Fibroblast of the conjunctiva (primary cell): ENCODE measurements at places on chromosomes 6 and 20.

DNA sequence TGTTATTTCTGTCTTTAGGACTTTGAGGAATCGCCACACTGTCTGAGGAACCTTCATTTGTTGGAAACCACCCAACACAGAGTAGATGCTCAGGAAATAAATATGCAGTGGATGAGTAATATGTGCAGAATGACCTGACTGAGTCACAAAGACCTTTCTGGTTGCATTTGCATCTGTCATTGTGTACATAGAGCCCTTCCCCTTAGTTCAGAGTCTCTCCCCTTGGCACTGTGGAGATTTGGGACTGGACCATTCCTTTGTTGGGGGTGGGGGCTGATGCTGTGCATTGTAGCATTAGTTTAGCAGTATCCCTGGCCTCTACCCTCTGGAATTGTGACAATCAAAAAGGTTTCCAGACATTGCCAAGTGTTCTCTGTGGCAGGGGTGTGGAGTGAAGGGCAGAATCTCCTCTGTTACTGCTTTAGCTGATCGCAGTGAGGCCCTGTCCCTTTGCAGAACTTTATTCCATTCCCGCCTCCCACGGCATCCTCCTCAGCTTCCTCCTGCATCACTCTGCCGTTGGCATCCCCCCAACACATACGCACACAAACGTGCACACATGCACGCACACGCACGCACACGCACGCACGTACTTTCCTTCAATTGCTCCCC is 64.5 kb downstream of the EYA2 start:
- DNase-seq: peak; percentile 84

DNA sequence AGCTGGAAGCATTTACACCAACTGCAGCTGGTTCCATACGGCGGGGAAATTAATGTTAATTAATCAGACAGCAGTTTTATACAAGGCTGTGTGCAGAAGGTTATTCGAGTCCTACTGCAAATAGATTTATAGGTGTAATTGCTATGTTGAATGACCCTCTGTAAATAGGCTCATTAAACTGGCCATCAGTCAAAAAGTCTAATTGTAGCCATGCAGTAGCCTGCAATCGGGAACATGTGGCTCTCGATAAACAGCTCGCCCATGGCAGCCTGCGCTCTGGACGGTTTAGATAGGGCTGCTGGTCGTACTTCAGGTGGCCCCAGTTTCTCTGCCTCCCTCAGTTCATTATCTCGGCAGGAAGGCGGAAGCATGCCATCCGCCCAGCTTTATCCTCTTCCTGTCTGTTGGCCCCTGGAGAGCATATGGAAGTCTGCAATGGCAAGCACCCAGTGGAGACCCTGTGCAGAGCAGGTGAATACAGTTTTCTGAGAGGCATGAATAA is 143.2 kb downstream of the MBOAT1 start:
- DNase-seq: no peak

DNA sequence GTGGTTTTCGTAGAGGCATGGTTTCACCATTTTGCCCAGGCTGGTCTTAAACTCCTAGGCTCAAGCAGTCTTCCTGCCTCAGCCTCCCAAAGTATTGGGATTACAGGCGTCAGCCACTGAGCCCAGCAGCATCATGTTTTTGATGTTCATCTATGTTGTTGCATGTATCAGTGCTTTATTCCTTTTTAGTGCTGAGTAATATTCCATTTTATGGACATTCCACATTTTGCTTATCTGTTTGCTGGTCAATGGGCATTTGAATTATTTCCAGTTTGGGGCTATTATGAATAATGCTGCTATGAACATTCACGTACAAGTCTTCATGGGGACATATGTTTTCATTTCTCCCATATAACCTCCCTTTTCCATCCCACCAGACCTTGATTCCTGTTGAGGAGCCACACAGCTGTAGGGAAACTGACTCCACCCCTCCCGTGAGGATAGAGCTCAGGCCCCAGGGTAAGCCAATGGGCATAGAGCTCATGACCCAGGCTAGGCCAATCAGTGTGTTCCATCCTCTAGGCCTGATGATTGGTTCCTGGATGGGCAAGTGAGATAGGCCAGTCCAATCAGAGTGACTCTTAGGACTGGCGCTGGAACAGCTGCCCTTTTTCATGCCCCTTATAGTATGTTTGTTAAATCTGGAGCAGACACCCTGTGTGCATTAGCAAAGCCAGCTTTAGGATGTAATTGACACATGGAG is 49.5 kb downstream of the DLGAP4 start:
- no peak for DNase-seq

DNA sequence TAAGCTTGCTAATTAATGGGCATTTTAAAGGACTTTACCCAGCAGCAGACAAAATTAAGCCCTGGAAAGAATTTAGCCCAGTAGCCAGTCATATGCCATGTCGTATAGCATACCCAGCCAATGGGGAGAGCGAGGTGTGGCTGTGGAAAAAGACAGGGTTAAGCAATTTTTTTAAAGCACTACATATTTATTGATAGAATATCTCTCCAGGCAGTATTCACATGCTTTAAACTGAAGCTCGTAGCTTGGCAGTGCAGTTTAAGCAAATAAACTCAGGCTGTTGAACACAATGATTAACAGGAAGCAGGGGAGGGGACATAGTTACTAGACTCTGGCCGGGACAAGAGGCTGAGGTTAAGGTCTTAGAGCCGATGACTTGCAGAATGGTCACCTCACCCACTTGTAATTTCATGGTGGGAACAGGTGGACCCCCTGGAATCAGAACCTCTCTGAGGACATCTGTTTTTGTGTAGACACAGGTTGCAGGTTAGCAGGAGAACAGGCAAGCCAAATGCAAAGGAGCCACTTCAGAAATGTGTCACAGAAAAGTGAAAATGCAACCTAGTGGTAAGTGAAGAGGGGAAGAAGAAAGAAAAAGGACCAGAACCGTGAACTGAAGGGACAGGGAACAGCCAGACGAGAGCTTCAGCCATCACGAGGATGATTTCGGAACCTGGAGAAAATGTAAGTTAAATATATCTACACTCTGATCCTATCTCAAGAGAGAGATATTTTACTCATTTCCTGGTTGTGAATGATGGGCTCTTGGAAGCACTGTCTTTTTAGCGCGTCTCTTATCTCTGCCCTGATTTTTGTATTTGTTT is 7.2 kb downstream of the GCNT2 start:
- no peak for DNase-seq

GRCh38 chr6:131967948-131968347 is 16.8 kb upstream of the CCN2 start:
- DNase-seq: no peak

GRCh38 chr20:32368925-32369324 is 10.8 kb downstream of the ASXL1 start:
- no peak for DNase-seq

DNA sequence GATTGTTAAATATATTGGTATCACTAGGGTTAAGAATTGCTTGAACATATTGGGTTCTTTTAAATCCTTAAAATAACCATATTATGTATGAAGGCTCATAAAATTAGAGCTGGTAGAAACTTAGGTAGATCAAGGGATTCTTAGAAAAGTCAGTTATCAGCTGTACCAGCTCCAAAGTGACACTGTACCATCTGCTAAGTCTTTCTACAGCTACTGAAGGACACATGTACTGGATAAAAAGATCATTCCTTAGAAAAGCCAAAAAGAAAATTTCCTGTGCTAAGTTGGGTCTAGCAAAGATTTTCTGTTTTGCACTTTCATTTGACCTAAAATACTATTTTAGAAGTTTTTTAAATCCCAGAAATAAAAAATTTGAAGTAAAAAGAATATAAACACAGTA is 130.4 kb downstream of the CD164 start:
- no peak for DNase-seq

DNA sequence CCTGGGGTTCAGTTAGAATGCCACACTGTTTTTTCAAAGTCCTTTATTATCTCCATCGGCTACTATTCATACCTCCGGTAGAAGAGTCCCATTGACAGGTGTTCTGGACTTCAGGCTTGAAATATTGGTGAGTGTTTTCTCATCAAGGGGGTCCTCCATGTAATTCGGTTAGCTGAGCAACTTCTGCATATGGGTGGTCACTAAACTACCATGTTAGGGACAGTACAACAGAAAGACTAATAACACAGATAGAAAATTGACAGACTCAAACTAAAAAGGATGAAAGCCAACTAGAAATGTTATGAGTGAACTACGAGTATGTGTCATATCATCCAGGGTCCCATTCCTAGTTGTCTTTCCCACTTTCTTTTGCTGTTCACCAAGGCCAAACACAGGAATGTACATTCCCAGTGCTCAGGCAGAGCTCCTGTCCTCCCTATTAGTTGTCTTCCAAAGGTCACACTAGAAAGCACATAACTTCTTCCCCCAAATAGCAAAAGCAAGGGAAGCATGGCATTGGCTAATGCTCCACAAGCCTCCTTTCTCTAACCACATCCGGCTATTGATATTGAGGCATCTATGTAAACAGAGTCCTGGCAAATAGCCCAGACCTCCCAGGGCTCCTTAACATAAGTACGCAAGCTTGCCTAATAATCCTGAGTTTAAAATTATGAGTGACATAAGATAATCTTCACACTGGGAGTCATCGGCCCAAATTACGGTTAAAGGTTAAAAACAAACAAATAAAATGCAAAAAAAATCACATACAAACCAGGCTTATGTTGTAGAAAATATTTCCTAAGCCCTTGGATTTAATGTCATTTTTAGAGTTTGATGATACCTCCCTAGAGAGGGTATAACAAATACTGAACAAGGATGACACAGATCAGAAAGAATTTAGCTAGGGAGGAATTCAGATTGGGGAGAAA is 13.2 kb downstream of the CCN2 start:
- DNase-seq: peak; percentile 78
